Astrocyte of the spinal cord (primary cell): ENCODE measurements at places on chromosomes 3 and 15.

GRCh38 chr3:65593780-65594752 is 444.7 kb downstream of the MAGI1 start:
- no peak for DNase-seq

DNA sequence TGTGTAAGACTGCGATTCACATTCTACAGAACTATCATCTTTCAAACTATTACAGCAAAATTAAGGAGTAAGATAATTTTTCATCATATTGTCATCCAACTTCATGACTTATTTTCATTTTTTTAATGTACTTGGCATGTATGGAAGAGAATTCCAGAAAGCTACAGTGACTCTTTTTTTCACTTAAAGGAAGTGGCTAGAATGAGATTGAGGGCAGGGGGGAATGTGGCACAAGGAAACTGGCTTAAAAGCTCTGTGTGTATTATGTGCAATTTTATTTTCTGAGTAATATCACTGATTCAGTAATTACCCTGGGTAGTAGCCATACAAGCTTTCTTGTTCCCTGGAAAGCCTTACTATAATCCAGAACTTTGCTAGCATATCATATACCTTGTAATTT is 94.6 kb downstream of the FILIP1L start:
- no peak for DNase-seq

GRCh38 chr15:99009741-99010330 is 2.2 kb upstream of the PGPEP1L start:
- no peak for DNase-seq

- DNase-seq, result no peak
Observed at GRCh38 chr15:86322629-86323028, 243.0 kb downstream of the AGBL1 start.

- peak; percentile 48 for DNase-seq
Observed at GRCh38 chr3:173660645-173661299, 263.2 kb downstream of the NLGN1 start.

DNA sequence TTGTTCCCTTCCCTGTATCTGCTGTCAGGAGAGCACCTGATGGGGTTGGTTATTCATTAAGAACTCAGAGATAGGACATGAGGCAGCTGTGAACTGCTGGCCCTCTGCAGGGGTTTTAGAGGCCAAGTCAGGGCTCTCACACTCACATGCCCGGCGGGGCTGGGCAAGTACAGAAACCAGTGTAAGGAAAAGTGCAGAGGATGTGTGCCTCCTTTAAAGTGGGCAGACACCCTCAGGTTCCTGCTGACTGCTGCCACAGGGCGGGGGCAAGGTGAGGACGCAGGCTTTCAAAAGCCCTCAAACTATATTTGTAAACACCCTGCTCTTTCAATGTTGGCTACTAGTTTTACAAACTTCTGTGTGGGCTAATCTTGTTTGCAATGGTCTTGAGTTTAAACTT is 22.4 kb downstream of the CXCR6 start:
- no peak for DNase-seq

DNA sequence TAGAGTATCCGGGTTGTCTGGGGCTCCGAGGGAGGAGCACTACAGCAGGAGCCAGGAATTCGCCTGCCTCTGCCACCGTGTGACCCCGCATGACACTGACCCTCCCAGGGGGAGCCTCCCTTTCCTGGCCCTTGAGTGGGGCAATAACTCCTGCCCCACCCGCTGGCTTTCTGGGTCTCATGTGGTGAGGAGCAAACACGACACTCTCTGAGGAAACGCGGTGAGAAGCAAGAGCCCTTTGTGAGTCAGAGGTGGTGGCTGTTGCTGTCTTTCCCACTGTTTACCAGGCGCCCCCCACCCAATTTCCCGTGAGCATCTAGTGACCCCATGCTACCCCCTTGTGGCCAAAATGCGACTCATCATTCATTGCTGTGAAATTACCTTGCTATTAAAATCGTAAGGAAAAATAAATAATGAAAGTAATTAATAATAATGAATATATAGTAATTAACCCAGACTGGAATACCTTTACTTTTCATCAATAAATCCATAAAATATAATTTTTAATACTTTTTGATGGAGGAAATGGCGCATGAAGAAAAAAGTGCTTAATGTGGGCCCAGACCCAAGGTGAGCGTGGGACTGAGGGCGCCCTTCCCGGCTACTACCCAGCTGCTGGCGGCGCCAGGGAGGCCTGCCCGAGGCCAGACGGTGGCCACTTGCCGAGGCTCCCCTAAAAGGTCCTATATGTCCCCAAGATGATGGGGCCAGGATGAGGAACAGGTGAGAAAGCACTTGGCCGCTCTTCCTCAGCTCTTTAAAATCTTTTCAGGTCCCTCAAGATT is 29.3 kb downstream of the CCNL1 start:
- DNase-seq, result peak; percentile 87

GRCh38 chr3:177199206-177199760 is 2.0 kb upstream of the TBL1XR1 start:
- no peak for DNase-seq

GRCh38 chr3:23921052-23921511 is 4.2 kb downstream of the RPL15 start:
- no peak for DNase-seq

DNA sequence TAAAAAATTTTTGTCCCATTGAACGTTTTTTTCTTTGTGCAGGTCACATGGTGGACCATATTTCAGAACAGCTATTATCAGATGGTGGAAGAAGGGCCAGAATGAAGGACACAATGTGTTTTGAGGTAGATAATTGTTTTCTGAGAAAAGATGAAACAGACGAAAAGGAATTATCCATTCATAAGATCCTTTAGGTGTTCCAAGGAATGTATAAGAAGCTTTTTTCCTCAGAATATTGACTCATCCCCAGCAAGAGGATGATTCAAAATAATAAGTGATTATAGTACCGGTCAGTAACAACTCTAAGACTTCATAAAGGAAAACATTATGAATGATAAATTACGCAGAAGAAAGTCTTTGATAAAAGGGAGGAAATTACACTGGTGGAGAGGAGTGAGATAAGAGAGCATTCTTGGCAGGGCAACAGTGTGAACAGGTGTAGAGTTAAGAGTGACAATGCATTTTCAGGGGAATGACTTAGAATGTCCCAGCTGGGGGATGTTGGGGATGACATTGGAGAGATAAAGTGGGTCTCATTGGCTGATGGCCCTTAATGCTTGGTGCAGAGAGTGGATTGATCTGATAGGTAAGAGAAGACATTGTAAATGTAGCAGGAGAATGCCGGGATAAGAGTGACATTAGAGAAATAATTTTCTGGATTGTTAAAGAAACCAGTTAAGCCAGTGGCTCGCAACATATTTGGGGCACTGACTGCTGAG is 27.0 kb upstream of the AQP9 start:
- DNase-seq, result no peak

DNA sequence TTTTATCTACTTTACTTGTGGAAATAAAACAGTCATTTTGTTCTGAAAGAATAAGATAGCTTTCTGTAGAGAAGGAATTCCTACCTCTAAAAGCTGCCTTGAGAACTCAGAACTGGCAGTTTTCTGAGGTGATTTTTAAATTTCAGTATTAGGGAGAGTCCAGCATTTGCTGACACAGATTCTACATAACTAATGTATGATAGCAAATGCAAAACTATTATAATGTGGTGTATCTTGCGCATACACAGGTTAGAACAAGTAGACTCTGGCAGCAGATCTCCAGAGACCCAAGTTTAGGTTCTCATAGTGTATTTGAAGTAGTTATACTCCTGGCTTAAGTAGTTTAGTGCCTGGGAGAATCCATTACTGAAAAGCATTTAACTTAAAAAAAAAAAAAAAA is 30.8 kb downstream of the OIP5 start:
- DNase-seq, result no peak

GRCh38 chr3:101066711-101067129 is 73.5 kb upstream of the ABI3BP start:
- peak; percentile 55 for DNase-seq

GRCh38 chr3:73602170-73602569 is 22.6 kb downstream of the PDZRN3 start:
- peak; percentile 80 for DNase-seq

DNA sequence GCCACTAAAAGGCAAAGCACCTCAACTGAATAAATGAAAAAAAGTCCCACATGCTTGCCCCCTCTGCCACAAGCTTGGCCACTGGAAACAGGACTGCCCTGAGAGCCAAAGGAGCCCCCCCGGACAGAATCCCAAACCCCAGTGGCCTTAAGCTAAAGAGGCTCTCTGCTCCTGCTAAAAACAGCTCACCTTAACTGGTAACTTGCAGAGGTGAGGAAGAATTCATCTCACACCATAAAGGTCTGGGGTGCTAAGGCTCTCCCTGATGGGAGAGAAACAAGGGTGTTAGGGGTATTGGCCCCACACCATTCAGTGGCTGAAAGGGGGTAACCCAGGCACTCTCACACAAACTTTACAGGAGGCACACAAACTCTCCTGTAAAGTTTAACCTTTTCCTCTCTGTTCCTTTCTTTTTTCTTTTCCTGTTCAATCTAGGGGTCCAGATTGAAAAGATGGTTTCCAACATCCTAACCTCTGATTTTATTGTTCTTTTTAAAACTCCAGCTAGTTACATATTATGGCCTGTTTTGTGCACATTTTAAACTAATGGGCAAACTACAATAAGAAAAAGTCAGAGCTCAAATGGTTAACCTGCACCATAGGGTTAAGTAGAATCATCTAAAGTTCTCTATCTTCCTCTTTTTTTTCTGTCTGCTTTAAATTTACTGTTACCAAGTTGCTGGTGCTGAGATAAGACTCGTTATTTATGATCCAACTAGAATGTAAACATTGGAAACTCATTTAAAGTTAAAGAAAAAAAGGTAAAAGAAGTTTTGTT is 19.9 kb downstream of the TRANK1 start:
- no peak for DNase-seq

- no peak for DNase-seq
Observed at GRCh38 chr3:142530296-142530695, 48.2 kb downstream of the ATR start.

GRCh38 chr3:48596157-48596556 is 1.0 kb upstream of the COL7A1 start:
- no peak for DNase-seq

DNA sequence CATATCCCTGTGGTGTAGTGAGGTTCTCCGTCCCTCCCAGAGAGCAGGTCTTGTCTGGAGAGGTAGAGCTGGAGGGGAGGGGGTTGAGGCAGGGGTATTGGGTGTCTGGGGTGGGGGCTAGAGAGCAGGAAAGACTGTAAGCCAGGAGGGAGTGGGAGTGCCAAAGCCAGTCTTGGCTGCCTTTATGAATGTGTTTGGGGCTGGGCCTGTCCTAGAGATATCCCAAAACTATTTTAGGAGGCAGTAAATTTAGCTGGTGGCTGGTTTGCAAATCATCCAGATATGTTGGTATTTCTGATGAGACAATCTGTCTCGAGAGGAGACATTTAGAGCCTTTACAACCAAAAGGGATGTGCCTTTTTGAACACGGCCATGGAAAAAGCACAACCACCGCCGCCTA is 166.6 kb downstream of the TLE3 start:
- DNase-seq, result no peak

DNA sequence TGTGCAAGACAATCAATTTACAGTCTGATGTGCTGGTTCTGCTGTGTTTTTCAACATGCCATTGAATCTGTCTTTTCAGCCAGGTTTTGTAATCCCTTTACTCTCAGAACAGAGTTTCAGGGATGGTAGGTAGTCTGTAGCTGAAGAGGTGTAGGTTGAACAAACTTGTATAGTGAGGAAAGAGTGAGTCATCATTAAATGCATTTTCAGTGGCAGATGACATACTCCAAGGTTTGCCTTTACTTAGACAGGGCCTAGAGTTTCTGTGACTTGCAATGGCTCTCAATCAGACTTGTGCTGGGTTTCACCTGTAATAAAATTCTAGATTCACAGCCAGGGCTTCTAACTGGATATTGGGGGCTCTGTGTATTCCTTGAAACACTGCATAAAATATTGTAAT is 94.6 kb downstream of the CYP19A1 start:
- DNase-seq, result peak; percentile 6

DNA sequence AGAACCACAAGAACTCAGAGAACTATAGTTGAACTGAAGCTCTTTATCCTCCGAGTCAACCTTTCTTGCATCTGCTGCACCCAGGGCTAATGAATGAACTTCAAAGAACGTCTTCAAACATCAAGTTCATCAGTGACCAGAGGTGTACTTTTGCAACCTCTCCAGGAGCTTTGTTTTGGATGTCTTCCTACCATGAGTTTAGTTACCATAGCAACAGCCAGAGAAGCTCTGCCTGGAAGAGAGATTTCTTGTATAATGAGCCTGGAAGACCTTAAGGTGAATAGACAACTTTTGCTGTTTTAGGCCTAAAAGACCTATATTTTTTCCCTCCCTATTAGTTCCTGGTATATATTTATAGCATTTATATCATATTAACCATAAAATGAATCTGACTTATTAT is 9.1 kb downstream of the ACTC1 start:
- no peak for DNase-seq

DNA sequence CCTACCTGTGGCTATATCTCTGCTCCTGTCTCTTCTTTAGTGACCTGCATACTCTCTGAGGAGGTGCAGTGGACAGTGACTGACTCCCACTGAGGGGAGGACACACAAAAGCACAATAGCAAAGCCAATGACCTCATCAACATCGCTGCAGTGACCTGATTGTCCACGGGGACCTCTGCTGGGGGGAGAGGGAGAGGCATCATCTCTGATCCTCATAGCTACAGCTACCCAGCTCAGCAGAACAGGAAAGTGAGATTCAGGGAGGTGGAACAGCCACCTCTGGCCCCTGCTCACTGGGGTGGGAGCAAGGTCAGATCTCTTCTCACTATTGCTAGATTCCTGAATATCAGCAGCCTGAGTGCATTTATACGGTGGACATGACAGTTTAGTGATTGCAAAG is 179.2 kb downstream of the ATP10A start:
- no peak for DNase-seq

DNA sequence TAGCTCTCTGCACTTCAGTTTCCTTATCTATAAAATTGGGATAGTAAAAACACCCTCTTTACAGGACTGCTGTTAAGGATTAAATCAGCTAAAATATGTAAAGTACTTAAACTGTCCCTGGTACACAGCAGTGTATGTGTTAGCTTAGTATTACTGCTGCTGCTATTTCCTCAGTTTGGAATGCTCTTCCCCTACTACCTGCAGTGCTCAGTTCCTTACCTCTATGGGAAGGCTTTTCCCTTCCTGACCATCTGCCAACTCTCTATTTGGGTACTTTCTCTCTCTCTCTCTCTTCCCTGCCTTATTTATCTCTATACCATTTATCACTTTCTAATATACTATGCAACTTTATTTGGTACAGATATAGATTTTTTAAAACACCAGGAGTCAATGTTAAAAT is 26.5 kb downstream of the KPNA4 start:
- no peak for DNase-seq

- peak; percentile 66 for DNase-seq
Observed at GRCh38 chr15:59689626-59690236, 611 bp upstream of the BNIP2 start.

DNA sequence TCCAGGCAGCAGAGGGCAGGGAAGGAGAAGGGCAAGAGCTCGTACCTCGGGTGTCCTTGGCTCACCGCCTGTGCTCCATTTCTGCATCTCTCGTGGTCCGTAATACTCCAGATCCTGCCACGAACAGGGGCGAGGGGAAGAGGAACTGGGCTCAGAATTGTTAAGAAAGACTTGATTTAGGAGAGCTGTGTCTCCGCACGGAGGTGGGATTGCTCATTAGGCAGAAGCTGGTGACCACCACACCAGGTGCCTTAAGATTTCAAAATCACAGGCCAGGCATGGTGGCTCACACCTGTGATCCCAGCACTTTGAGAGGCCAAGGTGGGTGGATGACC is 37.2 kb upstream of the BDH1 start:
- DNase-seq, result no peak
